ENCODE measurements at places on chromosomes 5 and 9.

GRCh38 chr5:164060786-164061355 lies 555.5 kb downstream of the MAT2B start:
- no peak for DNase-seq

DNA sequence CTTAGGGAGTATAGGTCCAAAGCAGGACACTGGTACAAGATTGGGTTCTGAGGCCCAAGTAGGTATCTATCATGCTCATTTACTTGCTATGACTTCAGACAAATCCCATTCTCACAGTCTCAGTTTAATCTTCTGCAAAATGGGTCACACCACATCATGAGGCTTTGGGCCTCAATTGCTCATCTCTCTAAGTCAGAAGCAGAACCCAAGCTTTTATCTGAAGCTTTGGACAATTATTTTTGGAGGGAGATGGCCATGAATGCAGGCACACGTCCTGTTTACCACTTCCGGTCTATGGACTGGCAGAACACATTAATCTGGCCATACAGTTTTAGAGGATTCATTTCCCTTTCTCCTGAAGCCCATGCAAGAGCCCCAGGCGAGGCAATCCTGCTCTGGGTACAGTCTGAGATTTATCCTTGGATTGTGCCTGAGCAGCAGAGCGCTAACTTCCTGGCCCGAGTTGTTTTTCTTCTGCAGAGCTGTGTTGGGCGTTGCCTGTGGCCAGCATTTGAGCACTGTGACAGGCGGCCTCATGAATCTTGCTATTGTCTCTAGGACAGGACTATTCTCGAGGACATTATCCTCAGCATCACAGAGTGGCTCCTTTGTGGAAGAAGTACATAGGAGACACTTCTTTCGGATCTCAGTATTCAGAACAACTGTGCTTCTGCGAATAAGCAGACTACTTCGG lies 16.1 kb downstream of the SLC22A4 start:
- DNase-seq: no peak

- no peak for DNase-seq
These were observed 32.1 kb upstream of the SH3TC2 start for GRCh38 chr5:149094996-149095395.

DNA sequence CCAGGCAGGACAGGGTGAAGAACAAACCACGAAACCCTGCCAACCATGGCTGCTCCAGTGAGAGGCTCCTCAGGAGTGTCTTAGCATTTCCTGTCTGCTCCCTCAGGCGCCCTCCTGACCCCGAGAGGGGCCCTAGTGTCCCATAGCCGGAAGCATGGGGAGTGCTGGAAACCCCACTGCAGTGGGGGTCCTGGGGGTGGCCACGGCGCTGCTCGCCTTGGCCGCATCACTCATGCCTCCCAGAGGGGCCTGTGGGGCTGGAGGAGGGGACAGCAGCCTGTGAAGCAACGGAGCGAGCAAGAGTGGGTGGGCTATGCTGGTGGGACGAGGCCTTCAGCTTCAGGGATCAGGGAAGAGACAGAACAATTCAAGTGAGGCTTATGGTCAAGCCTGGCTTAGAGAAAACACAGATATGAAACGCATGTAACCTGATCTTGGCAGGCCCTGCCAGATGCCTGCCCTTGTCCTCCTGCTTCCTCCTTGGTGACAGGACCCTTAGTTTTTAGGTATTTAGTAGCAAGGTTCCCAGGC lies 219.1 kb downstream of the FANCC start:
- DNase-seq: no peak

DNA sequence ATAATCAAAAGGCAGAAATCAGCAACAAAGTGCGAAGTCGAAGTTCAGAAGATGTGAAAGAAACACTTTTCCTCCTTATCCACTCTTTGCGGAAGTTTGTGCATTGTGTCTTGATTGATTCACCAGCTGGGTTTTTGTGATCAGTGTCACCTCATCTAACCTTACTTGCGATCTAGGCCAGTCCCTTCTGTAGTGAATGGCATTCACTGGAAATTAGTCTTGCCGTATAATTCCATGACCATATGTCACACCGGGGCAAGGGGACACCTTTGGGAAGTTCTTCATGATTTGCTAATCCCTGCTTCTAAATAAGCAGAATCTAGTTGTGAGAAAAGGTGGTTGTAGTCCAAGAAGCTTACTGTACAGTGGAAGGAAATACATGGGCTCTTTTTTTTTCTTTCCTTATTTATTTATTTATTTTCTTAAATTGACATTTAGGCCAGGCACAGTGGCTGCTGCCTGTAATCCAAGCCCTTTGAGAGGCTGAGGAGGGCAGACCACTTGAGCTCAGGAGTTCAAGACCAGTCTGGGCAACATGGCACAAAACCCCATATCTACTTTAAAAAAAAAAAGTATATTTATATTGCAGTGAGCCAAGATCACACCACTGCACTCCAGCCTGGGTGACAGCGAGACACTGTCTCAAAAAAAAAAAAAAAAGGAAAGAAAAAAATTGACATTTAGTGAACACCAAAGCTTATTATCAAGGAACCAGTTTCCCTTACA lies 7.8 kb downstream of the RAI14 start:
- DNase-seq: no peak

DNA sequence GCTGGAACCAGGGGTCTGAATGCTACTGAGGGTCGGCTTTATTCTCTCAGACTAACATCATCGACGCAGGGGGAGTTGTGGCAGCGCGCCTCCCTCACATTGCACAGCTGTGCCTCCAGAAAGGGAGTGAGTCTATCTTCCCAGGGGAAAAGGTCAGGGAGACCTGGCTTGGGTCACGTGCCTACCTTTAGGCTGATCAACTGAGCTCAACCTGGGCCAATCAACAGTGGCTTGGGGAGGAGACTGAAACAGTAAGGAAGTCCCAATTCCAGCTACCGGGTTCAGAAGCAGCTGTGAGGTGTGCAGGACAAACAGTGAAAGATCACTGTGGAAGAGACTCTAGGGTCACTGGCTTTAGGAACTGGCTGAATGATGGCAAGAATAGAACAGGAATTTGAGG lies 14.3 kb downstream of the SNX30 start:
- no peak for DNase-seq

- DNase-seq: no peak
These were observed 25.7 kb downstream of the SLC1A1 start for GRCh38 chr9:4515958-4516375.

- DNase-seq: no peak
These were observed 941 bp downstream of the EXD3 start for GRCh38 chr9:137421838-137422603.

DNA sequence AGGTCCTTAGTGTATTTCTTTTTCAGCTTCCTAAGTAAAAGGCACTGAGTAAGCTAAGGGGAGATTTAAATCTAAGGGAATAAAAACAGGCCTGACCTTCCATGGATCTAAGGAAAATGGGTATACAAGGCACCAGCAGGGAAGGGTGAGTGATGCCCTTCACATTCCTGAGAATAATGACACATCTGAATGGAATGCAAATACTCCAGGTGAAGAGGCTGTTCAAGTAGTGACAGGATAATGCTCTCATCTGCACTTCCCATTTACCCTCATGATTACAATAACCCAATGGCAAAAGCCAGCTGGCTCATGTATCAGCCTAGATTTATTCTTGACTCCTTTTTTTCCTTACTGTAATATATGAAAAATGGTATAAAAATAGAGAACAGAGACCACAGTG lies 216.2 kb upstream of the ACTBL2 start:
- DNase-seq: no peak

DNA sequence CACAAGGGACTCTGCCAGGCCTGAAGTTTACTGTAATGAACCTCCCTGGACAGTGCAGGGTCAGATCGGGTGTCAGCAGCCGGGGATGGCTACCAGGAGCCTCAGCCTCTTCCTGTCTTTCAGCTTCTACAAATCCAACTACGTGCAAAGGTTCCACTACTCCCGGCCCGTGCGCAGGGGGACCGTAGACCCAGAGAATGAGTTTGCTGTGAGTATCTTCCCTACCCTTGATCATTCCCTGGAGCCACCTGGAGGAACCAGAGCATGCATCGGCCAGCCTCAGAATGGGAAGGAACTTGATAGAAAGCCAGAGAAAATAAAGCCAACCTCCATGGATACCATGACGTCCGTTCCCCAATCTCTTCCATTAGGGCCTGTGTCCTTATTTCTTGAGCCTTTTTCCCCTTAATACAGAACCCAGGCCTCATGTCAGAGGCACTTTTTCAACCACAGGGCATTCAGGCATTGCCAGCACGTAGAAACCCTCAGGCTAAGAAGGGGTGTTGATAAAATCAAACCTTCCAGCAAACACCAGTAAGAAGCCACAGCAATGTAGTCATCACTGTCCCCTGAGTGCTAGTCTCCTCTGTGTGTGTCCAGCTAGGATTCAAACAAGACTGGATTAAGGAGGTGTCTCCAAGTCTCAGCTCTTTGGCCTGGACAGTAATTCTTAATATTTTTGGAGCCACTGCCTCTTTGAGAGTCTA lies 49.0 kb upstream of the FOXI1 start:
- no peak for DNase-seq

- DNase-seq: no peak
These were observed 167.5 kb upstream of the CLINT1 start for GRCh38 chr5:158026304-158027031.

GRCh38 chr9:71916834-71917534 lies 5.5 kb downstream of the C9orf85 start:
- no peak for DNase-seq

- no peak for DNase-seq
These were observed 26.7 kb downstream of the LNPEP start for GRCh38 chr5:96962540-96962991.

DNA sequence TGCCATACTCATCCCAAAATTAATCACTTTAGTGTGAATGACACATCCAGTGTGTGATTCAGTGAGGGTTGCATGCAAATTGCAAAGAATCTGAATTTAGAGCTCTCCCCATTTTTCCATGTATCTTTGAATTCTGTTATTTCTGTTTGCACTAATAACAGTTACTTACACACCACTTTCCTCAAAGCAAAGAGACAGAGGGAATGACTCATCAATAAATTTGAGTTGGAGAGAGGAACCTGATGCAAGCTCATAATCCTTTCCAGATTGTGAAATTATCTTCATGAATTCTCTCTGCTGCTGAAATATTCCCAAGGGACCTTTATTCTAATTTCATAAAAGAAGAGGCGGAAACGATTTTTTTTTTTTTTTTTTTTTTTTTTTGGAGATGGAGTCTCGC lies 204.8 kb downstream of the CDH9 start:
- no peak for DNase-seq

DNA sequence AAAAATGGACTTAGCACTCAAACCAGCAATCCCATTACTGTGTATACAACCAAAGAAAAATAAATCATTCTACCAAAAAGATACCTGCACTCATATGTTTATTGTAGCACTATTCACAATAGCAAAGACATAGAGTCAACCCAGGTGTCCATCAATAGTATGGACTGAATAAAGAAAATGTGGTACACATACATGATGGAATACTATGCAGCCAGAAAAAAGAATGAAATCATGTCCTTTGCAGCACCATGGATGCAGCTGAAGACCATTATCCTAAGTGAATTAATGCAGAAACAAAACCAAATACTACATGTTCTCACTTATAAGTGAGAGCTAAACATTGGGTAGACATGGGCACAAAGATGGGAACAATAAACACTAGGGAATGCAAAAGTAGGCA lies 236.8 kb upstream of the POU5F2 start:
- no peak for DNase-seq

- DNase-seq: no peak
These were observed 25.6 kb downstream of the MED27 start for GRCh38 chr9:132054024-132054423.

- no peak for DNase-seq
These were observed 2.0 kb upstream of the SMIM27 start for GRCh38 chr9:32550150-32550561.

GRCh38 chr9:112094241-112094640 lies 80.9 kb downstream of the SUSD1 start:
- DNase-seq: no peak

DNA sequence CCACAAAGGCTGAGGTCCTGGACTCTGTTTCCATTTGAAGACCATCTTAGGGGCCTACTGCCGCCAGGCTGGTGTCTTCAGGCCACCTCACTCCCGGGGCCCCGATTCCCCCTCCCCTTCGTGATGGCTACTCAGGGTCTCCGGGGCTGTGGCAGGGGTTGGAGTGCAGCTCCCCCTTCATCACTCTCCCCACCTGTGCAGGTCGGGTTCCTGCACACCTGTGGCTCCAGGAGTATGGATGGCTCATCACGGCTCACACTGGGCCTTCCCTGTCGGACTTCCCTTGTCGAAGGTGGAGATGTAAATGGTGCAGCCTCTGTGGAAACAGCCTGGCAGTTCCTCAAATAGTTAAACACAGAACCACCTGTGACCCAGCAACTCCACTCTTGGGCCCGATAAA lies 11.9 kb downstream of the LCN9 start:
- no peak for DNase-seq

DNA sequence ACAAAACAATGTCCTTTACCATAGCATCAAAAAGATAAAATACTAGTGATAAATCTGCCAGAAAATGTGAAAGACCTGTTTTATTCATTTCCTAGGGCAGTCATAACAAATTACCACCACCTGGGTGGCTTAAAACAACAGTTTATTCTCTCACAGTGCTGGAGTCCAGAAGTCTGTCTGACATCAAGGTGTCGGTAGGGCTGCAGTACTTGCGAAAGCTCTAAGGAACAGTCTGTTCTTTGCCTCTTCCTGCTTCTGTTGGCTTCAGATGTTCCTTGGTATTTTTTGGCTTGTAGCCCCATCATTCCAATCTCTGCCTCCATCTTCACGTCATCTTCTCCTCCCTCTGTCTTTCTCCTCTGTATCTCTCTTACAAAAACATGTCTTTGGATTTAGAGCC lies 51.0 kb downstream of the PTPDC1 start:
- DNase-seq: no peak

DNA sequence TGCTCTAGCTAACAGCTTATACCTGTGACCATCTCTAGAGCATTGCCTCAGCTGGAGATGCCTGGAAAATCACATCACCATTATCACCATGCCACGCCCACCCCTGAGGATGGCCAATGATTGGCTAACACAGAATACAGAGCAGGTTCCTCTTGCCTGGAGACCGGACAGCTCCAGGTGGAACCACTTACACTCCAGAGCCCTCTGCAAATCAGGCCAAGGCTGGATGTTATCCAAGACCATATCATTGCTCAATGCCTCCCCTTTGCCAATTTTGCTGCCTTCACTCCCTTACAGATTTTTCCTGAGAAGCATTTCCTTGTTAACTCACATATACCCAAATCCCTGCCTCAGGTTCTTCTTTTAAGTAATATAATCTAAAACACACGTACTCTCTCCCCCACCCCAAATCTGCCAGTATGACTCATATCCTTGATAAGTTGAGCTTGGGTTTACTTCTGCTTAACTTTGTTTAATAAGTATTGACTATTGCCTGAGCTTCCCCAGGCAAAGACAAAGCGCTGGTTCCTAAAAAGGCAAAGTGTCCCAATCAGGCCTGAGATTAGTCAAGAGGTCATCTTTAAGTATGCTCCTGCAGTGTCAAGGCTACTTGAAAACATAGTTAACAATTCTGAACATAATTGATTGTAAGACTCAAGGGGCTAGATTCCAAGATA lies 309.6 kb downstream of the EPB41L4A start:
- no peak for DNase-seq

- DNase-seq: no peak
These were observed 65.2 kb upstream of the RANBP3L start for GRCh38 chr5:36366883-36367282.

- DNase-seq: no peak
These were observed 6.8 kb upstream of the NTNG2 start for GRCh38 chr9:132154863-132155567.
